Stromal cell of bone marrow (primary cell): ENCODE measurements at places on chromosomes 2 and 18.

- no peak for DNase-seq
These were observed 301.4 kb upstream of the TNP1 start for GRCh38 chr2:217160978-217161973.

- no peak for DNase-seq
These were observed 20.6 kb upstream of the ANKRD62 start for GRCh38 chr18:12072996-12073395.

DNA sequence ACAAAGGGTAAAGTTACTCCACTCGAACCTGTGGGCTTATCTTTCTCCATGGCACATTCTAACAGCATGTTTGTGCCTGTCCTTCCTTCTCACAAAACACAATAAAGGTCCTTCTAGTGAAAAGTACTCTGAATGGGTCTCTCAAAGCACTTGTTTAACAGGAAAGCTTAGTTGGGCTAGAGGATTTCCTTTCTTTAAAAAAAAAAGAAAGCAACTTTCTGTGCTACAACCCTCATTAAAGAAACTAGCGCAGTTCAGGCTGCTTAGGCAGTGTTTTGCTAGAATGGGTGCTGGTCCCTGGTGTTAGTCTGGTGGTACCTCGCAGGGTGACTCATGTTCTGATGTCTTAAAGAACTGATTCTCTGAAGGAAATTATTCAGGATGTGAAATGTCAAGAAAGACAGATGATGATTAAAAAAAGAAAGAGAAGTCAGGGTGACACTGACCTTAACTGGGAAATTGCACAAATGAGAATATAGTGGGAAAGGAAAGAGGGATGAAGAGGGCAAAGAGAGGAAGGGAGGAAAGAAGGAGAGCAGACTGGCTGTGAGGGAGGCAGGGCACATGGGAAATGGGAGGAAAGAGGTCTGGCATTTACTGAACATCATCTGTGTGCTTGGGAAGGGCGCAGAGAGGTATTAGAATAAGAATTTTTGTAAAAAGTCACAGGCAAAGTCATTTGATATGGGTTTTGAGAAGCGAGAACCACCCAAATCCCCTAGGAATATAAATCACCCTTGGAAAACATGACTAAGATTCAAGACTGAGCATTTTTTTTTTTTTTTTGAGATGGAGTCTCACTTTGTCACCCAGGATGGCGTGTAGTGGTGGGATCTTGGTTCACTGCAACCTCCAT lies 74.9 kb downstream of the ATP8B1 start:
- DNase-seq: peak; percentile 29

DNA sequence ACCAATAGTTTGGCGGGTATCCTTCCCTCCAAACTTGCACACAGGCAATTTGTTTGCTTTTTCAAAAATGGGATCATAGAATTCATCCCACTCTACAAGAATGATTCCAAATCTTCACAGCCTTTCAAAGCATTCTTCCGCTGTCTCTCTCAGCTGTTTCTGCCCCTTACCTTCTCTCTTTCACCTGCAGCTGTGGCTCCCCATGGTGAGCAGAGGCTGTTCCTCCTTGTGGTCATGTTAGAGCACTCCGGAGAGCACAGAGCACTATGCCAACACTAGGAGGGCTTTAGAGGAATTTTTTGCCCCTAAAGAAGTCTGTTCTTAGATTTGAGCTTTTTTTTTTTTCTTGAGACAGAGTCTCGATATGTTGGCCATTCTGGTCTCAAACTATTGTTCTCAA lies 30.4 kb downstream of the MTHFD2 start:
- no peak for DNase-seq

DNA sequence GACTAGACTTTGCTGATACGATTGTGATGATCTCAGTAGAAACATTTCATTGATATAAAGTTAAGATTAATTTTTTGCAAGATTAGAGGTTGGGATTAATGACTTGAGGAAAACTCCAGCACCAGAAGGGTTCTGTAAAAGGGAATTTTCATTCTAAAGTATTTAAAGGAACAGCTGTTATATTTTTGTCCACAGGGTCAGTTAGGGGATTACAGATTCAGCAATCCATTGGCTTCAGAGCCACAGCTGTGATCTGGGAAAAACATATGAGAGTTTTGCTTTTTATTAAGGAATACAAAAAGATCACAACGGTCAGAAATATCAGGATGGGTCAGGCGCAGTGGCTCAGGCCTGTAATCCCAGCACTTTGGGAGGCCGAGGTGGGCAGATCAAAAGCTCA lies 19.6 kb upstream of the REV1 start:
- DNase-seq: no peak

DNA sequence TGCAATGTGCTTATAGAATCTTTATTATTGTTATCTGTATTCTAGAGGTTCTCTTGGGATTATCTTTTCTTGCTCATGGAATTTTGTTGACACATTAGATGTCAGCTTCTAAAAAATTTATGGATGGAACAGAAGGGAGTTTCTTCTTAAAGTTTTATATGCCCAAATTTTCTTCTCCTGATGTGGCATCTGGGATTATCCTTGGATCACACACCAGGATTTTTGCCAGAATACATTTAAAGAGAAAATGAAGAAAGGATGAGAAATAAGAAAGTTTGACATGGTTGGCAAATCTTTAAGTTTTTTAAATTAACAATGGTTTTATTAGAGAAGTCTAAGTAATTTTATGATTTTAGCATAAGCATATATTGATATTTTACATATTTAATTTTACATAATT lies 706.7 kb upstream of the TMEFF2 start:
- DNase-seq: no peak

DNA sequence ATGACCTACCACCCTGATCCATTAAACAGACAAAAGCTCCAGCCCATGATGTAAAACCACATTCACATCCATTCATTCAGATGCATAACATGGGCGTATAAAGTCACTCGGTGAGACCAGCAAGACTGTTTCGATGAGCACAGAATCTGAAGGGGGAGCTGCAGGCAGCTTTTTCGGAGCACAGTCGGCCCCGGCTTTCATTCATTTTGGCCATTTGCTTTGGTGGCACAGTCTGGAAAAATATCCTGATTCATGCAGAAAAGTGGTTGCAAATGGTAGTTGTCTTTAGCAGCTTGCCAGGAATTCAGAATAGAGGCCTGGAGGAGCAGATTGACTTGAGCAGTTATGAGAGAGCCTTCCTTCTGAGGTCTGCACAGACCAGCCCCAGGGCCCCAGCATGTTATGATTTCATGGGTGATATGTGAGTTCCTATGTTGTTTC lies 11.2 kb downstream of the ARID5A start:
- peak; percentile 86 for DNase-seq

GRCh38 chr2:60796573-60797509 lies 40.8 kb downstream of the PAPOLG start:
- no peak for DNase-seq

DNA sequence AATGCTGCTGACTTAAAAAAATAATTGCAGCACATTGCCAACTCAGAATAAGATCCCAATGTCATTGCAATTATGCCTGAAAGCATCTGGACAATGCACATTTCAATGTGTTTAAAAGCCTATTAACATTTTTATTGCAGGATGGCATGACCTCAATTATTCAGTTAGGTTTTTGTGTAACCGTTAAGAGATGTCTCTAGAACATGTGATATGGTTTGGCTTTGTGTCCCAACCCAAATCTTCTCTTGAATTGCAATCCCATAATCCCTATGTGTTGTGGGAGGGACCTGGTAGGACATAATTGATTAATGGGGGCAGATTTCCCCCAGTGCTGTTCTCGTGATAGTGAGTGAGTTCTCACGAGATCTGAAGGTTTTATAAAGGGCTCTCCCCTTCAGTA lies 43.2 kb upstream of the ZC3H15 start:
- no peak for DNase-seq

- DNase-seq: no peak
These were observed 1.7 kb downstream of the SYT4 start for GRCh38 chr18:43275546-43275945.

GRCh38 chr18:3914109-3914508 lies 464.1 kb downstream of the TGIF1 start:
- no peak for DNase-seq

GRCh38 chr18:12321333-12321732 lies 13.3 kb downstream of the TUBB6 start:
- no peak for DNase-seq

DNA sequence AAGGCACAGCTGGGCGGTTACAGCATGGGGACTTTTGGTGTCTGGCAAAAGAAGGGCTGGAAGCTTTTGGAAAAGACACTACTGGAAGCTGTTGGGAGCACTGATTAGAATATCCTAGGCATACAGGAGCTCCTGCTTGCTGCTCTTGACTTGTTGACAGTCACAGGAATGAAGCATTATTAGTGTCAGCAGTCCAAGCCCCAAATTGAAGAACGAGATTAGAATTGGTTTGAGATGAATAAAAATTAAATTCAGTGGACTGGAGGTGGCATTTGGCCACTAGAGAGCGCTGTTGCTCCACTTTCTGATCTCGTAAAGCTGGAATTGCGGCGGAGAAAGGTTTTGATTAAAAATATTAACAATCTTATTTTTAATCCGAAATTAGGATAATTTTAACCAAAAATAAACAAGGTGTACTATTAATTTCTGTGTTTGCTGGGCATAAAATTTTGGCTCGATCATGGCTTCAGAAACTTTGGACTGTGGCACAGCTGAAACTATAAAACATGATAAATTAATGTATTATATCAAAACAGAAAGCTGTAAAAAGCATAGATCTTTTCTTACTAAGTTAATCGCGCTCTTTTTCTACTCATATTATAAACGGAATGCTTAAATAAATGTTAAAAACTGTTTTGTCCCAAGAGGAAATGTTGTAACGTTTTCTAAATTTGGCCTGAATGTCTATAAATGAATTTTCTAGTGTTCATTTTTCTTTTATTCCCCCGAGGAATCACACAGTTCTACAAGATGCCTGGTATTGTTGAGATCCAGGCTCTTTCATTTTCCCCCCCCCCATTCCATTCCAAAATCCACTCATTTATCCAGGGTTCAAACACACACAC lies 2.4 kb upstream of the HOXD8 start:
- DNase-seq: no peak

GRCh38 chr2:131034122-131035051 lies 58.9 kb downstream of the FAM168B start:
- no peak for DNase-seq

DNA sequence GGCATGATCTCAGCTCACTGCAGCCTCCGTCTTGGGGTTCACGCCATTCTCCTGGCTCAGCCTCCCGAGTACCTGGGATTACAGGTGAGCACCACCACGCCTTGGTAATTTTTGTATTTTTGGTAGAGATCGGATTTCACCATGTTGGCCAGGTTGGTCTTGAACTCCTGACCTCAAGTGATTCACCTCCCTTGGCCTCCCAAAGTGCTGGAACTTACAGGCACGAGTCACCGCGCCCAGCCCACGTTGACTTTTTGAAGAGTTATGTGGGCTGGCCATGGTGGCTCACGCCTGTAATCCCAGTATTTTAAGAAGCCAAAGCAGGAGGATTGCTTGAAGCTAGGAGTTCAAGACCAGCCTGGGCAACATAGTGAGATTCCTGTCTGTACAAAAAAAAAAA lies 20.8 kb downstream of the CCL20 start:
- DNase-seq: no peak

DNA sequence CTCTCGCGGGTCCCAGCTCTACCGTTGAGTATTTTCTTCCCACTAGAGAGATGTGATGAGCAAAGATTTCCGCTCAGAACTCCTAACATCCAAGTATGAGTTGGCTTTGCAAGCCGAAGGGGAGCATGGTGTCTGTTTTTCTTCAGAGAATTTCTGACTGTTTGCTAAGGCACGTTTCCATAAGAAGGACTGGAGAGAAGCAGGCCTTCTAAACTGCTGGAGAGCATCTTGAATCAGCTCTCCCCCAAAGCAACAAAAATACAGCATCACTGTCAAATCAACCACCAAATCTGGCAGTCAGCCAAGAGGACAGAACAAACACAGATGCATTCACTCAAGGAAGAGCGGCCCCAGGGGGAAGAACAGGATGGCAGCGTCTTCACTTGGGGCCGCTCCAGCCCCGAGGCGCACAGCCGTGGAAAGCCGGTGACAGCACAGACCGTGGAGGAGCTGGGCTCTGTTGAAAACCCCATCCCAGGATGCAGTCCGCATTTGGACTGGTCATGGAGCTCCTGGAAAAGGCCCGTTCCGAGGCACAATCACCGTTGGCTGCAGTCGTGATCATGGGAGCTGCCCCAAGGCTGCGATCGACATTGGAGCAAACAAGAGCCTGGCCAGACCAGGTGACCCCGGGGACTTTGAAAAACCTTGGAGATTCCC lies 101.4 kb downstream of the NFATC1 start:
- DNase-seq: no peak

GRCh38 chr18:50424877-50425690 lies 50.2 kb downstream of the SKA1 start:
- DNase-seq: no peak

GRCh38 chr2:193141-193671 lies 70.6 kb downstream of the SH3YL1 start:
- DNase-seq: peak; percentile 29

- no peak for DNase-seq
These were observed 32.2 kb downstream of the FTCDNL1 start for GRCh38 chr2:199818754-199819153.

DNA sequence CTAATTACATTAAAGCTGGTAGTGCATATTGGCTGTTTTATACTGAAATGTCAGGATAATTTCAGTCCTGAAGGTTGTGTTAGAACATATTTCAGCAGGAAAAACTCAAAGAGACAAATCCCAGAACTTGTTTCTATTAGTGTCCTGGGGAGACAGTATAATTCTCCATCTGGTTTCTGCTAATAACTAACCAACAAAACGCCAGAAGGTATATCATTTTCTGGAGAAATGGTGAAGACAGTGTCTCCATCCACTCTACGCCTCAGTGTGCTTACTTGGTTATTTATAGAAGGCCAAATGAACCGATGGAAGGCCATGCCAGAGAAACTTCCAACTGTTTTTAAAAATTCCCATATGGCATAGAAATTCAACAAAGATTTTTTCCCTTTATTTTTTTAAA lies 41.6 kb downstream of the GCA start:
- no peak for DNase-seq

DNA sequence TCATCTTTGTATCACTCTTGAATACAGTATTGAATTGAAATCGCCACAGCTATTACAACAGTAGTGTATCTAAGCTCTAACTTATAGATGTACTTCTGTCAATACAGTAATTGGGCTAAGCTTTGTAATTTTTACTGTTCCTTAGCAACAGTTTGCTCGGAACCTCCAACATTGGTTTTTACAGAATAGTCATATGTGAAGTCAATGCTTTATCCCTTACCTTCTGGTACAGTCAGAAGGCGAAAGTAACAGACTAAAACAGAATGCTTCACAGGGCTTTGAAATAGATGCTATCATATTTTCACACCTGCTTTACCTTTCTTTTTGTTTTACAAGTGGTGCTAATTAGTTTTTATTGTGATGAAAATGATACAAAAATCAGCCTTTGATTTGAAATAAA lies 46.9 kb upstream of the CYP20A1 start:
- DNase-seq: no peak
